Cardiac fibroblast (primary cell): ENCODE measurements at places on chromosomes 1 and 21.
A peak's percentile ranks its signal among the peaks of the same experiment; 100 is the strongest.

DNA sequence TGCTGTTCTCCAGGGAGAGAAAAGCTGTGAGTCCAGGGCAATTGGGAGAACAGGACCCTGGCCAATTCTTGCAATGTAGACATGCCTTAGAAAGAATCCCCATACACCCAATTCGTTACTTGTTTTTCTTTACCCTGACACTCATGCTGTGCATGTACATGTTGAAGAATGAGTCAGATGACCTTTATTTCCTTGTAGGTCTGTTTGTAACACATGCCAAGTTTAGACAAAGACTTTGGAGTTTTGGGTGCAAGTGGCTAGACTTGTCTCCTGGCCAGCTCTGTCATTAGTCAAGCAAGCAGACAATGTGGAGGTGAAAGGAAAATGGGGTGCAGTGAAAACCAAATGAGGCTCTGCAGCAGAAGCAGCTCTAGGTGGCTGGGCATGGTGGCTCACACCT is 38.1 kb downstream of the GNPAT start:
- peak; percentile 70 for DNase-seq

DNA sequence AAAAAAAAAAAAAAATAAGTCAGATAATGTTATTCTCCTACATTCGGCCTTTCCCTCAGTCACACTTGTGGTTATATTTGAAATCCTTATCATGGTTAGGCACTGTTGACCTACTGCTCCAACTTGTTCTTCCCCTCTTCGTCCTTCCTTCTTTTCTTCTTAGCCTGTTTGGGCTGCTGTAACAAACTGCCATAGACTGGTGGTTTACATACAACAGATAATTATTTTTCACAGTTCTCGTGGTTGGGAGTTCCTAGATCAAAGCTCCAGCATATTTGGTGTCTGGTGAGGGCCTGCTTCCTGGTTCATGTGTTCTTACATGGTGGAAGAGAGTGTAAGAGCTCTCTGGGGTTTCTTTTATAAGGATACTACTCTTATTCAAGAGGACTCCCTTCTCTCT is 73.4 kb downstream of the RABGAP1L start:
- DNase-seq = no peak

DNA sequence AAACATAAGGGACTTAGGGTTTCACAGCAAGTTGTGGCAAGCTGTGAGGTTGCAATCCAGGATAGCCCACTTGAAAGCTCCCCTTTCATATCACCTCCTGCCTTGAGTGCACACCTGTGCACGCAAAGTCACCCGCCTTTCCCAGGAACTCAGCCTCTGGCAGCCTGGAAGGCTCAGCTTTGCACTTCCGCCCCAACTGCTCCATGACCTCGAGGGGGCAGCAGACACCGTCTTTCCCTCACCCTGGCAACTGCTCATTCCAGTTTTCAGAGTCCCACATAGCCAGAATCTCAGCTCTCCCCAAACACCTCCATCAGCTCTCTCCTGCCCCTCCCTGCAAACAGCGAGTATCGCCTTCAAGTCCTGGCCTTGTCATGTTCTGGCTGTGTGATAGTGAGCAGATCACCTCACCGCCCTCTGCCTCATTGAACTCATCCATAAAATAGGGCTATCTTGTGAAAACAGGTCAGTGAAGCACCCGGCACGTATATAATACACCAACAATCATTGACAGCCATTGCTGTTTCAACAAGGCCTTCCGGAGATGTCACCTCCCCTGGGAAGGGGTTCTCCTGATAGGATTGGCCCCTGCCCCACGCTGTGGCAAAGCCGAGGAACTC is 32.2 kb upstream of the EPB41 start:
- DNase-seq = peak; percentile 85

DNA sequence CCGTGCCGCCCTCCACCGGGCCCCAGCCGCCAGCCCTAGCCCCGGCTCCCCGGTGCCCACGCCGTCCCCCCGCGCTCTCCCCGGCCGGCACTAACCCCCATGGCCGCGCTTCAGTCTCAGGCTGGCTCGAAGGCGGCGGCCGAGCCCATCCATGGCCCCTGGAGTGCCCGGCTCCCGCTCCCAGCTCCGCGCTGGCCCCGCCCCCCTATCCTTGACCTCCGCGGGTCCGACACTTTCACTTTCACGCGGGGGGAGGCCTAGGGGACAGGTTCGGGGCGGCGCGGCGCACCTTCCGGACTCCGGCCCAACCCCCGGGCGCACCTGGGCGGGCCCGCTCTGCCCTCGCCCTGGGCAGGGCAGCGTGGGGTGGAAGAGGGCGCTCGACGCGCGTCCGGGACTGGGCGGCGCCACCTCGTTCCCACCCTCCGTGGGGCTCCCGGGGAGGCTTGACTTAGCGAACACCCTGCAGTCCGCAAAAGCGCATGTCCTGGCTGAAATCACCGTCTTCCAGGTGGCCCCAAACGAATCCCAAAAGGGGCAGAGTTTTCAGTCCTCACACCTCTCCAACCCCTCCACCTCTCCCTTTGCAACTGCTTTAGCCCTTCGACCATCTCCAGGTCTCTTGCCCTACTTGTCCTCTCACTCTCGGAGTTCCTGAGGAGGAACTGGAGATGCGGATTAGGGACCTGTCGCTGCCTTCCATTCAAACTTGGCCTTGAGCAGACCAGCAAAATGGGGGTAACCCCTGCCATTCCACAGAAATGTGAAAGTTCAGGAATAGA is 3.9 kb upstream of the DENND2D start:
- DNase-seq = no peak

GRCh38 chr1:156419854-156420204 is 50.8 kb downstream of the RHBG start:
- DNase-seq = no peak
